G401 (cell line): ENCODE measurements at places on chromosomes 12 and 14. TPM values are rescaled to one million over a fixed set of nuclear protein-coding genes. Genes with fewer than 3 reads are reported as not detected.

LHX5 gene
- total RNA-seq: not detected in 2 replicates

P2RX2 gene
- 0.17 and 0.43 TPM in 2 replicates for total RNA-seq

DHRS2 gene
- 0.61 and 3.7 TPM in 2 replicates for total RNA-seq

GRCh38 chr12:46803517-46803916, 22.3 kb downstream of the SLC38A4 start:
- no peak for DNase-seq

- DNase-seq: peak; percentile 81
These were observed 276.4 kb downstream of the DPF3 start for GRCh38 chr14:72617391-72618031.

- DNase-seq: no peak
These were observed 236.2 kb upstream of the FBXO33 start for GRCh38 chr14:39668449-39668848.

DNA sequence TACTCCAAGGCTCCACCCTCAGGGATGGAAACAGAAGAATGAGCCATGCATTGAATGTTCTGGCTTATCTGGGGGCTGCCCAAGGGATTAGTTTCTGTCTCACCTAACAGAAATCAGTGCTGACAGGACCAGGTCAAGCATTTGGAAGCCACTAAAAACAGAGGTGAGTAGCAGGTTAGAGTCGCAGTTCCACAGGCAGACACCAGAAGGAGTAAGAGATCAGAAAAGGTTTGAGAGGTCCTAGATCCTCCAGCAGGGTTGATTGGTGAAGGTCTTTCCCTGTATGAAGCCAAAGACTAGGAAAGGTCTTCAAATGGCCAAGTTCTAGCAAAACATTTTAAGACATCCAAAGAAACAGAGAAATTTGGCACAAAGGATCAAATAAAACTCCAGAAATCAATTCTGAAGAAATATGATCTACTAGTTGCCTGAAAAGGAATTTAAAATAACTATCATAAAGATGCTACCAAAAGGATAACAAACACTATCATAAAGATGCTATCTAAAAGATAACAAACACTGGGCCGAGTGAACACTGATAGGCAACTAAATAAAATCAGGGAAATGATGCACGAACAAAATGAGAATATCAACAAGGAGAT, 19.5 kb upstream of the TTC9 start:
- peak; percentile 25 for DNase-seq

GRCh38 chr14:69542311-69542710, 32.4 kb downstream of the CCDC177 start:
- no peak for DNase-seq

DNA sequence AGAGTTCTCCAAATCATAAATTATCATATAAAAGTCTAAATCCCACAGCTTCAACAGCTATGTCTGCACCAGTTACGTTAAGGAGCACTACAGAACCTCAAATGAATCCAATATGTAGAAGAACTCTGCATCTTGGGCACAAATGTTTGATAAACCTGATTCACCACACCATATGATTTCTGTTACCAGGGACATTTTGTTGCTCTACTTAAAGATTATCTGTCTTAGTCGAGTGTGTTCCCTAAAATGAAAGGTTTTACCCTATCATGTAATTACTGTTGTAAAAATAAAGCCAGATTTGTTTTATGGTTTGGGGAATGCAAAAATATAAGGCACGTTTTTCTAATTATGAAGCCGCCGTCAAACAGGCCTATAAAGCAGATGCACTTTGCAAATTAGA, 363.1 kb downstream of the EGLN3 start:
- no peak for DNase-seq

- peak; percentile 56 for DNase-seq
These were observed 24.7 kb downstream of the ITPK1 start for GRCh38 chr14:93090826-93091555.

- no peak for DNase-seq
These were observed 53.9 kb downstream of the NTN4 start for GRCh38 chr12:95736631-95737030.
